Urothelium cell line (cell line): ENCODE measurements at places on chromosomes 7 and 10.

DNA sequence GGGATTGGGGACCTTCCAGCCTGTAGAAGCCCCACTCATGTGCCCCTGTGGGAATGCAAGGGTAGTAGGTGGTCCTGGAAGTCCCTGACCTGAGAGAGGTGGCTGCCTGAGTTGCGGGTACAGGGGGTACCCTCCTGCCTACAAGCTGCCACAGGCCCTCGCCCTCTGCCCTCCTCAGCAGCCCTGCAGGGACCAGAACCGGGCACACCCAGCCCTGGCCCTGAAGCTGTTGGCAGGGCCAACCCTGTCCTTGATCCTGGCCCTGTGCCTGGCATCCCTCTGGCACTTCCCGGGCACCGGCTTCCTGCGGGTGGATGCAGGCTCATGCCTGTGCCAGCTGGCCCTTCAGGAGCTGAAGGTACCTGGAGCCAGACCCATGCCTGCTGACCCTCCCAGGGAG lies 54.9 kb upstream of the ELN start:
- DNase-seq, result no peak

- DNase-seq, result no peak
Measured at GRCh38 chr10:75012471-75012870, 99.0 kb upstream of the SAMD8 start.

DNA sequence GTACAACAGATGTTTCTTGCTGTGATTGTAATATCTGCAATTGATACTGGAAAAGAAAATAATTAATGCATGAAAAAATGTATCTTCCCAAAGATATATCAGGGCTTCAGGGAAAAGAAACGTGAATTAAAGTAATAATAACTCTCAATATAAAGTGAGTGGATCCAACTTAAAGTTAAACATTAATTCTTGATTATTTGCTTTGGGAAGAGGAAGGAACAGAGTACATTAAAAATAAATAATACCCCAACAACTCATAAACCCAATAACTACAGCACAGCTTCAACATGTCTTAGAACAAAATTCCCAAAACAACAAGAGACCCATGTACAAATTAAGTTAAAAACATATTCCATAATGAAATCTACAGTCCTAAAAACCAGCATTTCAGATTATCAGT lies 33.0 kb downstream of the ELMO1 start:
- DNase-seq, result no peak

GRCh38 chr10:11017570-11018431 lies at the start of gene CELF2:
TSS of gene CELF2 (plus strand) at chr10:11017872. CDS start at chr10:11018090, 218 bp downstream.
- no peak for DNase-seq

- DNase-seq, result peak; percentile 94
Measured at GRCh38 chr10:69629897-69630650, at the start of gene FAM241B. TSS of gene FAM241B (plus strand) at chr10:69630247. CDS start at chr10:69631744, 1,497 bp downstream.
